ENCODE measurements at places on chromosomes 3 and 15.

GRCh38 chr3:136343446-136343845, 93.3 kb downstream of the PCCB start:
- DNase-seq, result no peak

DNA sequence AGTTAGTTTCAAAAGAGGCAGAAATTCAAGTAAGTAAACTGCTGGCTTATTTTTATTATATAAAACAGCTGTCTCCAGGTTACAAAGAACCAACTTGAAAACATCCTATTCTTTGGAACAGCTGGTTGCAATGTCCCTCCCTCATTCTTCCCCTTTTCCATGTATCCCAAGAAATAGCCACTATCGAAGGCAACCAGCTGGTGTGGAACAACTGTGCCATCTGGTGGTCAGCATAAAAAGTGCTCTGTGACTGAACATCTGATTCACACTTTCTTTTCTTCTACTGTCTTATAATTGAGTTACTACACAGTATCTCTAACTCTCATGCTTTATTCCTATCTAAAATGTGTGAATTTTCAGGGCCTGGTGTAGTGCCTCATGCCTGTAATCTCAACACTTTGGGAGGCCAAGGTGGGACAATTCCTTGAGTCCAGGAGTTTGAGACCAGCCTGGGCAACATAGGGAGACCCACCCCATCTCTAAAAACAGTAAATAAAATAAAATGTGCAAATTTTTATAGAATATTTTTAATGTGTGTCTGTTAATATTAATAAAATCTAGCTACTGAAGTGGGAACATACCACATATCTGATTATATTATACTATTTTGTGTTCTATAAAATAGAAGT, 9.6 kb downstream of the OSBPL11 start:
- DNase-seq, result peak; percentile 28

- DNase-seq, result no peak
These were observed 239.8 kb upstream of the TLE3 start for GRCh38 chr15:70337277-70338186.

- DNase-seq, result no peak
These were observed 122.1 kb upstream of the TPRG1 start for GRCh38 chr3:189049458-189050236.

GRCh38 chr3:135103917-135104316, 308.9 kb downstream of the EPHB1 start:
- no peak for DNase-seq

- DNase-seq, result no peak
These were observed 94.3 kb downstream of the MITF start for GRCh38 chr3:69833591-69833990.

- DNase-seq, result no peak
These were observed 1.4 kb downstream of the MBNL1 start for GRCh38 chr3:152269831-152270734.

DNA sequence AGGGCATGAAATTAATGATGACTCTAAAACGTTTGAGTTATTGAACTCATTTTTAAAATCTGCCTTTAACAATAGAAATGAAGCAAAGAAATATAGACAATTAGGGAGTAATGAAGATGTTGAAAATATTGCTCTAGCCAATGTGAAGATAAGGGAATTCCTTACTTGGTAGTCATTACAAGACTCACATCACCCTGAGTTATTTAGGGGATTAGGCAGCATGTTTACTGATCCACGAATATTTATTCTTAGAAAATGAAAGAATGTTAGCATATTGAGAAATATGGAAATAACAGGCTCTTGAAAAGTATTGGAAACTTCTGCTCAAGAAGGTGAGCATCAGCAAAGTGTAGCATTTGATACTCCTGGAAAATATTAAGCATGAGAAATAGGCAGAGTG, 398.1 kb upstream of the ARPP21 start:
- no peak for DNase-seq

DNA sequence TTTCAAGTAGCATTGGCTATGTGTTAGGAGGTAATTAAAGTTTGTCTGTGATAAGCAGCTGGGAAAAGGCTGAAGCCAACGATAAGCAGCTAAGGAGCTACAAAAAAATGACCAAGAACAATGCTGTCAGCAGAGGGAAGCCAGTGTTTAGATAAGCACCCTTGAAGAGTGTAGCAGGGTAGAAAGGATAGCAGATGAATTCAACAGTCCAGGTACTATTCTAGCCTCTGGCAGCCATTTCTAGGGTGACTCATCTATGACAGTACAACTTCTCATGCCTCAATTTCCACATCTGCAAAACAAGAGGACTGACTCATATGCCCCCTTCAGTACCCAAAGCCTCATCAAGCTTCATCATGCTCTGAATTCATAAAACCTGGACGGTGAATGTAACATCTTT, 617.6 kb upstream of the UBE2E2 start:
- no peak for DNase-seq

GRCh38 chr3:181913254-181913653, 201.5 kb downstream of the SOX2 start:
- DNase-seq, result no peak

DNA sequence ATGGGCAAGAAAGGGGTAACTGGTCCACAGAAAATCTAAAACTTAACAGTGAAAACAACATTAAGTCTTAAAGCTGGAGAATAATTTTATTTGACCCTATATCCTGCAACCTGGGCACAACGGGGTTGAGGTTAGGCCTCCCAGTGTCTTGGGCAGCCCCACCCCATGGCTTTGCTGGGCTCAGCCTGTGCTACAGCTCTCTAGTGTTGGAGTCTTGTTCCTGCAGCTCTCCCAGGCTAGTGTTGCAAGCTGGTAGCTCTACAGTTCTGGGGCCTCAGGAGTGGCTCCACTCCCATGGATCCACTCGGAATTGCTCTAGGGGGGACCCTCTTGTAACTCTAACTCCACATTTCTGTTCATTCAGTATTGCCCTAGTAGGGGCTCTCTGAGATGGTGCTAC, 24.9 kb upstream of the GNB4 start:
- no peak for DNase-seq

- peak; percentile 41 for DNase-seq
These were observed 17.6 kb upstream of the ALDH1L1 start for GRCh38 chr3:126197854-126198584.

GRCh38 chr15:73624530-73624929, 8.7 kb downstream of the NPTN start:
- no peak for DNase-seq

GRCh38 chr3:134359121-134360010, 14.9 kb downstream of the AMOTL2 start:
- DNase-seq, result no peak

DNA sequence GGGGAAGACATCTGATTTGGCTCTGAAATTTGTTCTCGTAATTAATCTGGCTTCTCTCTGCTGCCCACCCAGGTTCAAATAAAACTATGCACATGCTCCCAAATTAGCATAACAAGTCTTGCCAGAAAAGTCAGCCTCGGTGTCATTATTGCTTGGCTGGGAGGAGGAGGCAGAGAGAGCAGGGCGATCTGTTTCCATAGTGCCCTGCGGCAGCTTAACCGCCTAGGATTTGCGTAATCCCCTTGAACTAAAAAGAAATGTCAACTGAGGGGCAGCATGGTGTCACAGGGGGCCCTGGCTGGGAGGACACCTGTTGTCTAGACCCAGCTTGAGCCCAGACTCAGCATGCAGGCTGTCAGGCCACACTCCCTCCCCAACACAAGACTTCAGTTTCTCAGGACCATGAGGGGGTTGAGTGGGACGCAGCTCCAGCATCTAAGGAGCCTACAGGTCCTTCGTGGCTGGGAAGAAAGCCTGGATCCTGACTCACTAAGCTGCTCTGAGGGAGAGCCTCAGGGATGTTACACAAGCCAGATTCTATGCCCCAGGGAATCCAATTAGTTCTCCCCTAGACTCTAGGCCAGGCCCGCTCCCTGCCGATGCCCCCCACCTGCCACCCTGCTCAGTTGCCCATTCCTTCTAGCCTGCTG, 17.3 kb downstream of the MRPS11 start:
- no peak for DNase-seq

GRCh38 chr3:117304681-117305080, 595.1 kb downstream of the TUSC7 start:
- no peak for DNase-seq

DNA sequence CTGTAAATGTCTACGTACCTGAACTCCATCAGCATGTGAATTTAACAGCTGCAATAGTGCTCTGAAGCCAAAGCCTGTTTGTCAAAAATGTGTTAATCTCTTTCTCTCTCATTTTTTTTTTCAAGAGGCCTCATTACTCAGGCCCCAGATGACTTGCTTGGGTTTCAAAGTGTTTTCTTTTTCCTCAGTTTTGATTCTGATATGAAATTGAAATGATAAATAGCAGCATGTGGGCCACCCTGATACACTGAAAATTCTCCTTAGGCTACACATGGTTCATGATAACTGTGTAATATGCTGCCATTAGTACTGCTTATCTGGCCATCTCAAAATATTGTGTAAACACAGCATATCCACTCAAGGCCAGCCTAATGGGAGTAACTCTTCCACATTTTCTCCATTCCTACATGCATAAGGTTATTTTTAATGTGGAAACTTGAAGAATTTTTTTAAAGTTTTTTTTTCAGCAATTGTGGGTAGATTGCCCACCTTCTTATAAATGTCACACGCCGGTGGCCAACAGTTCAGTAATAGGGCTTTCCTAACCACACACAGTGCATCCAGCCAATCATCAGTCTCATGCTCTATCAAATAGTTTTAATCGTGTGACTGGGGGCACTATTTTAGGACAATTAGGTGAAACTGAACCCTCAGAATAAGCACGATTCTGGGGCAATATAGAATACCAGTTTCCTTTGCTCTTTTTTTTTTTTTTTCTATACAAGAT, 13.1 kb upstream of the DENND4A start:
- DNase-seq, result no peak

DNA sequence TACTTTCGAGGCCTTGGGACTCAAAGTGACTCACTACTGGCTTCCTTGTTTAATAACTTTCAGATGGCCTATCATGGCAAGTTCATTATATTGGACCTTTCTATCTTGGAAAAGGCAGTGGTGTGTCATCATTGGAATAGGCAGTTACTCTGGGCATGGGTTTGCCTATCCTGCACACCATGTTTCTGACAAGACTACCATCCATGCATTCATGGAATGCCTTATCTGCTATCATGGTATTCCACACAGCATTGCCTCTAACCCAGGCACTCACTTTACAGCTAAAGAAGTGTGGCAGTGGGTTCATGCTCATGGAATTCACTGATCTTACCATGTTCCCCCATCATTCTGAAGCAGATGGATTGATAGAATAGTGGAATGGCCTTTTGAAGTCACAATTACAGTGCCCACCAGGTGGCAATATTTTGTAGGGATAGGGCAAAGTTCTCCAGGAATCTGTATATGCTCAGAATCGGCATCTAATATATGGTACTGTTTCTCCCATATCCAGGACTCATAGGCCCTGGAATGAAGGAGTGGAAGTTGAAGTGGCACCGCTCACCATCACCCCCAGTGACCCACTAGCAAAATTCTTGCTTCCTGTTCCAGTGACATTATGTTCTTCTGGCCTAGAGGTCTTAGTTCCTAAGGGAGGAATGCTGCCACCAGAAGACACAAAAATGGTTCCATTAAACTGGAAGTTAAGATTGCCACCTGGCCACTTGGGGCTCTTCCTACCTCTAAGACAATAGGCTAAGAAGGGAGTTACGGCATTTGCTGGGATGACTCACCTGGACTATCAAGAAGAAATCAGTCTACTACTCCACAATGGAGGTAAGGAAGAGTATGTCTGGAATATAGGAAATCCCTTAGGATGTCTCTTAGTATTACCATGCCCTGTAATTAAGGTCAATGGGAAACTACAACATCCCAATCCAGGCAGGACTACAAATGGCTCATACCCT, 1161.4 kb downstream of the SI start:
- no peak for DNase-seq

- no peak for DNase-seq
These were observed 152.0 kb downstream of the EPHA6 start for GRCh38 chr3:96966181-96966929.

- no peak for DNase-seq
These were observed 15.2 kb downstream of the RAB11A start for GRCh38 chr15:65884511-65884910.

GRCh38 chr3:41334426-41334825, 135.1 kb downstream of the CTNNB1 start:
- DNase-seq, result no peak

GRCh38 chr15:90201130-90201943, at the start of gene SEMA4B:
Gene SEMA4B (plus strand): TSS chr15:90201330. CDS start chr15:90201579, 249 bp downstream.
- DNase-seq, result peak; percentile 72

DNA sequence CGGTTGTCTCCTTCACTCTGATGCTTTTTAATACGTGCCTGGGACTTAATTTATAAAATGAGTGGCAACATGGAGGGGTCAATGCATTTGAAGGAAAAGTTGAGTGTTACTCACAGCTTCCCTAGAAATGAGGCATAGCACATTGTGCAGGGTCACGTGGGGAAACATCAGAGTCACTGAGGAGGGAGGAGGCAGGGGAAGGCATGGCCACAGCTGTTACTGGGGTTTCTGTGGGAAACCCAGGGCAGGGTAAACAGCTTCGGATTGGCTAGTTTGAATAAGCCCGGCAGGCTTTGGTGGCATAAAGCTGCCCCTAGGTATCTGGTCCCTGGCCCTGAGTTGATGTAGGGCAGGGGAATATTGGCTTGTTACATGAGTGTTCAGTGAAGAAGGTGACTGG, 98.9 kb upstream of the ST8SIA2 start:
- DNase-seq, result no peak

DNA sequence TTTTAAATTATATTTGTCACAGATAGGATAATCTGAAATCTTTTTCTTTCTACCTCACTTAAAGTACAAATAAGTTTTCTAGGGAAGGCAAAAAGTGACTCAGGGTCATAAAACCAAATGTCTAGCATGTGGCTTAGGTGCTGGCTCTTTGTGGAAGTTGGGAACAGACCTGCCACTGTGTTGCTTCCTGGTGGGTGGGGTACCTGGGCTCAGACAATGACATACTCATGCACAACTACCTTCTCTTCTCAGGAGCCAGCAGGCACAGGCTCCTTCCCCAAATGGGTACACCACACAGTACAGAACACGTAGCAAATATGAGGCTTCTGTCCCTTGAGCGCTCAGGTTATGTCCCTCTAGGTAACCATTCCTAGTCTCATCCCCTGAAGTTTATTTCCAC, 40.1 kb upstream of the MUC13 start:
- DNase-seq, result no peak

DNA sequence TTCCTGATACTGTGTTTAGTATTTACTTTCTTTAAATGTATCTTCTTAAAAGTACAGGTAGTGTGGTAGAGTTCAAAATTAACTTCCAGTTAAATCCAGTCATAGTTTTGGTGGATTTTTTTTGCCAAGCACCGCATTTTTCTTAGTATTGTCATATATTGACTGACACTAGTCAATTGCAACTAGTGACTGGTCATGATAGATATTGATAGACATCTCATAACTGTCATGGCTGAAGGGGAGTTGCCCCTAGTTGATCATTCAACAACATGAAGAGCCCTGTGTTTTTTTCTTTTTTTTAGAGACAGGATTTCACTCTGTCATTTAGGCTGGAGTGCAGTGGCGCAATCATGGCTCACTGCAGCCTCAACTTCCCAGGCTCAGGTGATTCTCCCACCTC, 22.1 kb downstream of the RAB8B start:
- DNase-seq, result no peak

- no peak for DNase-seq
These were observed 38.4 kb downstream of the RFX7 start for GRCh38 chr15:56205061-56205876.
